ENCODE measurements at places on chromosomes 7 and 10. TPM values are rescaled to one million over a fixed set of nuclear protein-coding genes. Genes with fewer than 3 reads are reported as not detected.

- H3K4me3 ChIP-seq: no peak overlapping the region
- H3K4me1 ChIP-seq: no peaks in the 10 kb centered on the region
- no peak overlapping the region for H3K27ac ChIP-seq
- no peak for DNase-seq
- no peaks in the 10 kb centered on the region for H3K36me3 ChIP-seq
- H3K27me3 ChIP-seq: no peaks in the 10 kb centered on the region
Measured at GRCh38 chr10:62726142-62726541, 78.4 kb upstream of the ADO start.

DNA sequence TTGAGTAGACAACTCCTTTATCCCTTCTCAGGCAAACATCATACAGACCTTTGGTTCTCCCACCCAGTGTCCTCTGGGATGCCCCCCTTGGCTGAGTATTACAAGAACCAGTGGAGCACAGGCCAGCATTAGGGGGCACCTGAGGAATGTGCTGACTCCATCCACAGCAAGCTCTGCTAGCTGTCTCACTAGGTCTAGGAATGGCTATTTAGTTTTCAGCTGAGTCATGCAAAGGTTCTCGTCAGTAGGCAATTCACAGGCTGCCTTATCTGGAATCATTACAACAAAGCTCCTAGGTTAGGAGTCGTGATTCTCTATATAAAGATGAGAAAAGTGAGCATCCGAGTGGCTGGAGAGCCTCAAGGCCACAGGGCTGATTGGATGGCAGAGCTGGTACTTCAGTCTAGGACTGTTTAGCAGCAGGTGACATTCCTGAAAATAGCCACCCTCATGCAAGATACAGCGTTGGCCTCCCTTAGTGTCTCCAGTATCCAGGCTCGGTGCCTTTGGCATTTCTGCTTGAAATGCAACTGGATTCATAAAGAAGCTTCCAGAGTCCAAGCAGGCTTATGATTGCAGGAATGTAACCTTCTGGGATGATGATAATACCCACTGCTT lies 75.8 kb downstream of the CDCA7L start:
- H3K4me1 ChIP-seq: no peaks in the 10 kb centered on the region
- no peak overlapping the region for H3K4me3 ChIP-seq
- H3K27ac ChIP-seq: no peak overlapping the region
- H3K27me3 ChIP-seq: no peaks in the 10 kb centered on the region

DNA sequence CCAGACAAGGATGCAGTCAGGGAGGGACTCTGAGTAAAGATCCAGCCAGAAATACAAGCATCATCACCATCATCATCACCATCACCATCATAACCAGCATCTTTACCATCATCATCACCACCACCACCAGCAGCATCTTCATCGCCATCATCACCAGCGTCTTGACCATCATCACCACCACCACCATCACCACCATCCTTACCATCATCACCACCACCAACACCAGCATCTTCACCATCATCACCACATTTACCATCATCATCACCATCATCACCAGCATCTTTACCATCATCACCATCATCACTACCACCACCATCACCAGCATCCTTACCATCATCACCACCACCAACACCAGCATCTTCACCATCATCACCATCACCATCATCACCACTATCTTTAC lies 44.1 kb upstream of the CPXM2 start:
- no peaks in the 10 kb centered on the region for H3K27me3 ChIP-seq
- H3K36me3 ChIP-seq: no peaks in the 10 kb centered on the region
- no peaks in the 10 kb centered on the region for H3K4me1 ChIP-seq
- no peak overlapping the region for H3K27ac ChIP-seq
- no peak for DNase-seq

- H3K36me3 ChIP-seq: no peaks in the 10 kb centered on the region
- no peaks in the 10 kb centered on the region for H3K27me3 ChIP-seq
- H3K4me3 ChIP-seq: no peak overlapping the region
- no peak overlapping the region for H3K27ac ChIP-seq
- no peak for DNase-seq
Measured at GRCh38 chr7:65846008-65846570, 26.8 kb upstream of the VKORC1L1 start.

Gene ZNF680
- 50.3 TPM for total RNA-seq

DNA sequence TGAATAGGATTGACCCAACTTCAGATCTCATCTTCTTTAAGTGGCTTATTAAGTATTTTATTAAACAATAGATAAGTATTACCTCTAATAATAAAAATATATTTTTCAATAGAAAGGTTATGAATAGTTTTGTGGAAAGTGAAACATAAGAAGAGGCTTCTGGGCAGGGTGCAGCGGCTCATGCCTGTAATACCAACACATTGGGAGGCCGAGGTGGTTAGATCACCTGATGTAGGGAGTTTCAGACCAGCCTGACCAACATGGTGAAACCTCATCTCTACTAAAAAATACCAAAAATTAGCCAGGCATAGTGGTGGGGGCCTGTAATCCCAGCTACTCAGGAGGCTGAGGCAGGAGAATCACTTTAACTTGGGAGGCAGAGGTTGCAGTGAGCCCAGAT lies 26.5 kb downstream of the GPR85 start:
- H3K36me3 ChIP-seq: no peaks in the 10 kb centered on the region
- no peaks in the 10 kb centered on the region for H3K27me3 ChIP-seq
- DNase-seq: no peak
- H3K4me3 ChIP-seq: no peak overlapping the region

DNA sequence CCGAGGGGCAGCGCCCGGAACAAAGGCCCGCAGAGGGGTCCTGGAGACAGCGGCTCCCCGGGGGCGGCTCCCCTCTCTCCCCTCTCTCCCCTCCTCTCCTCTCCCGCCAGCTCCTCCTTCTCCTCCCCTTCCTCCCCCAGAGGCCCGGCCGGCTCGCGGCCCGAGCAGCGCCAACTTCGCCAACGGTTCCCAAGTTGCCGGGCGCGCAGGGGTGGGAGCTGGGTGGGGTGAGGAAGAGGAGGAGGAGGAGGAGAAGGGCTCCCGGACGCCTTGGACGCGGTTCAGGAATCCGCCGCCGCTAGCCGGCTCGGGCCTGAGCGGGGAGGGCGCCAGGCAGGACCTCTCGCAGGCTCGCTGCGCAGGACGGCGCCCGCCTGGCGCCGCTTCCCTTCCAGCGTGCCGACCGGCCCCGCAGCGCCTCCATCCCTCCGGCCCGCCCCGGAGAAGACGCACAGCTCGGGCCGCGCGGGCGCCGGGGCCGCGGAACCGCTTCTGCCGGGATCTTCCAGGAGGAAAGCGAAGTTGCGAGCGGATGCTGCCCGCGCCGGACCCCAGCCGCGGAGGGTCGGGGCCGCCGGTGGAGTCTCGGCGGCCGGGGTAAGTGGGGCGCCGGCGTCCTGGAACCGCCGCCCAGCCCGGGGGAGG lies at the start of gene CHST3:
Gene CHST3, plus strand, starts transcription at position 298 of the 645 bp plus-strand sequence. CDS start 41,448 bp downstream, outside the sequence.
- H3K4me3 ChIP-seq: peak within 1 kb of the TSS; percentile 79
- no peaks in the 10 kb centered on the region for H3K27me3 ChIP-seq
- no peaks in the 10 kb centered on the region for H3K36me3 ChIP-seq
- peak within 1 kb of the TSS; percentile 89 for H3K27ac ChIP-seq

DNA sequence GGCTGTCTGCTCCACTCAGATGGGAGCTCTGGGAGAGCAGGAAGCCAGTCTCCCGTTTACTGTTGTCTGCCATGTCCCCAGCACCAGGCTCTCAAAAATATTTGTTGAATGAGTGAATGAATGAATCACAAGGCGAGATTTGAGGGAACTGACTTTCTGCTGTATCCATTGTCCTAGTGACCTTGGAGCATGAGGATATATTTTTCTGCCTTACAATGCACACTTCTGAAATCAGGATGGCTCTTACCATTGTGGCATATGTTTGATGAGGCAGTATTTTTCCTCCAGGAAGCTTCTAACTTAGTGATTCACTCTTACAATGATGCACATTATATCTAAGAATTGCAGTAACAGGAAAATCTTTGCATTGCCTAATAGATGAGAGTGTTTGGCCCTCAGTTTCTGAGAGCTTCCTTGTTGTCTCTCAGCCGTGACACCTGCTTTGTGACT lies 136.4 kb downstream of the RPS24 start:
- H3K27ac ChIP-seq: no peak overlapping the region
- H3K27me3 ChIP-seq: no peaks in the 10 kb centered on the region
- no peaks in the 10 kb centered on the region for H3K4me1 ChIP-seq

- no peak overlapping the region for H3K27ac ChIP-seq
- no peaks in the 10 kb centered on the region for H3K36me3 ChIP-seq
- DNase-seq: no peak
- no peaks in the 10 kb centered on the region for H3K27me3 ChIP-seq
- no peaks in the 10 kb centered on the region for H3K4me1 ChIP-seq
- H3K4me3 ChIP-seq: no peak overlapping the region
Measured at GRCh38 chr7:89049043-89049442, 253.5 kb upstream of the TEX47 start.

GRCh38 chr10:111057006-111057405 lies 19.8 kb upstream of the ADRA2A start:
- H3K27ac ChIP-seq: no peak overlapping the region
- H3K36me3 ChIP-seq: no peaks in the 10 kb centered on the region
- H3K27me3 ChIP-seq: no peaks in the 10 kb centered on the region
- H3K4me1 ChIP-seq: no peaks in the 10 kb centered on the region
- no peak for DNase-seq

GRCh38 chr7:24828891-24829661 lies 71.8 kb upstream of the GSDME start:
- no peaks in the 10 kb centered on the region for H3K36me3 ChIP-seq
- H3K27me3 ChIP-seq: no peaks in the 10 kb centered on the region
- no peak overlapping the region for H3K4me3 ChIP-seq
- H3K4me1 ChIP-seq: peaks cover 9% of the 10 kb centered on the region

Gene SMKR1
- not detected for total RNA-seq

DNA sequence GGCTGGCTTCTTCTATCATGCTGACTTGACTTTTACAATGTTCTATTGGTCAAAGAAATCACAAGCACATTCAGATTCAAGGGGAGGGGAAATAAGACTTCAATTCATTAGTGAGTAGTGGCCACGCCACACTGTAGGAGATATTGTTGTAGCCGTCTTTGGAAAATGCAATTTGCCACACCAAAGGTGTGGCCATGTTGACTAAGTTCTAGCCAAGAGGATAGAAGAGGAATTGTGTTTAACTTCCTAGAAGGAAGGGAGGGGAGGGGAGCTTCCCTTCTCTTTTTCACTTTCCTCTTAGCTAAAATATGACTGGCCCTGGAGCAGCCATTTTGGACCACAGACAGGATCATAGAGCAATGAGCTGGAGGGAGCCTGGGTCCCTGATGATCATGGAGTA lies 3.4 kb upstream of the PRKAR2B start:
- H3K36me3 ChIP-seq: no peaks in the 10 kb centered on the region
- peaks cover 7% of the 10 kb centered on the region for H3K4me1 ChIP-seq
- no peak overlapping the region for H3K27ac ChIP-seq

Gene TAC1
- total RNA-seq: 2.8 TPM

GRCh38 chr7:94401428-94401814 lies 6.7 kb downstream of the COL1A2 start:
- no peaks in the 10 kb centered on the region for H3K4me1 ChIP-seq
- no peak overlapping the region for H3K4me3 ChIP-seq

Gene PLEKHS1
- 23.6 TPM for total RNA-seq

Gene FBXO24
- 0.59 TPM for total RNA-seq

- H3K4me3 ChIP-seq: no peak overlapping the region
- H3K4me1 ChIP-seq: no peaks in the 10 kb centered on the region
- H3K27ac ChIP-seq: no peak overlapping the region
- no peak for DNase-seq
Measured at GRCh38 chr7:98196706-98197605, 14.3 kb upstream of the BHLHA15 start.

Gene CYP3A5
- total RNA-seq: 25.9 TPM

Gene PNLIPRP3
- total RNA-seq: 2.4 TPM

Gene PILRA
- 4.3 TPM for total RNA-seq

Gene LIPF
- total RNA-seq: not detected

DNA sequence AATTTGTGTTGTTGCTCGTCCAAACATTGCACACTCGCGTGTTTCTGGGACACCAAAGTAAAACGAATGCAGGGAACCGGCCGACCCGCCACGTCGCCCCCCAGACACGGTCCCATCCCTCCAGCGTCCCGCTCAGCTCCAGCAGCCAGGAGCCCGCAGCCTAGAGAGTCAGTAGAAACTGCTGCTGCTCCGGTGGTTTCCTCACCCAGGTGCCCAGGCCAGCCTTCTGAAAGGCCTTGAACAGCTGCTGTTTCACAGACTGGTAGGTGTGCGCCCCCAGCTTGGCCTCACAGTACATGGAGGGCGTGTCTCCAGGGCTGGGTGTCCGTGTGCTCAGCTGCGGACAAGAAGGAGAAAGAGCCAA lies 126.8 kb downstream of the WDR37 start:
- H3K4me1 ChIP-seq: no peaks in the 10 kb centered on the region
- H3K27me3 ChIP-seq: no peaks in the 10 kb centered on the region
- no peak overlapping the region for H3K27ac ChIP-seq
- DNase-seq: no peak

DNA sequence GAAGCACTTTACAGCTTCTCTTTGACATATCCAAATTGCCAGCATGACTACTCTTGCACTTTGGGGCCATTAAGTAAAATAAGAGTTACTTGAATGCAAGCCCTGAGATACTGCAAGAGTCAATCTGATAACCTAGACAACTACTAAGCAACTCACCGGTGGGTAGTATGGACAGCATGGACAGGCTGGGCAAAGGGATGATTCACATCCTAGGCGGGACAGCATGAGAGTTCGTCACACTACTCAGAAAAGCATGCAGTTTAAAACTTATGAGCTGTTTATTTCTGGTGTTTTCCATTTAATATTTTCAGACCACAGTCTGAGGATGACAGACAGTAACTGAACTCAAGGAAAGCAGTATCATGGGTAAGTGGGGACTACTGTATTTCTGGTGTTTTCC lies 84.0 kb downstream of the ORC5 start:
- no peaks in the 10 kb centered on the region for H3K27me3 ChIP-seq
- no peaks in the 10 kb centered on the region for H3K36me3 ChIP-seq
- no peaks in the 10 kb centered on the region for H3K4me1 ChIP-seq
- no peak overlapping the region for H3K4me3 ChIP-seq

- H3K27ac ChIP-seq: no peak overlapping the region
- no peaks in the 10 kb centered on the region for H3K36me3 ChIP-seq
- DNase-seq: no peak
- H3K27me3 ChIP-seq: no peaks in the 10 kb centered on the region
- no peak overlapping the region for H3K4me3 ChIP-seq
Measured at GRCh38 chr7:17548014-17548653, 249.7 kb downstream of the AHR start.

Gene NKX1-2
- total RNA-seq: 0.73 TPM

GRCh38 chr10:90138844-90139243 lies 437.5 kb downstream of the KIF20B start:
- H3K27me3 ChIP-seq: no peaks in the 10 kb centered on the region
- H3K36me3 ChIP-seq: no peaks in the 10 kb centered on the region
- DNase-seq: no peak
- H3K4me1 ChIP-seq: no peaks in the 10 kb centered on the region
- H3K4me3 ChIP-seq: no peak overlapping the region

GRCh38 chr7:37336259-37336658 lies 112.4 kb downstream of the ELMO1 start:
- DNase-seq: no peak
- no peak overlapping the region for H3K4me3 ChIP-seq
- no peaks in the 10 kb centered on the region for H3K4me1 ChIP-seq
- H3K36me3 ChIP-seq: no peaks in the 10 kb centered on the region

DNA sequence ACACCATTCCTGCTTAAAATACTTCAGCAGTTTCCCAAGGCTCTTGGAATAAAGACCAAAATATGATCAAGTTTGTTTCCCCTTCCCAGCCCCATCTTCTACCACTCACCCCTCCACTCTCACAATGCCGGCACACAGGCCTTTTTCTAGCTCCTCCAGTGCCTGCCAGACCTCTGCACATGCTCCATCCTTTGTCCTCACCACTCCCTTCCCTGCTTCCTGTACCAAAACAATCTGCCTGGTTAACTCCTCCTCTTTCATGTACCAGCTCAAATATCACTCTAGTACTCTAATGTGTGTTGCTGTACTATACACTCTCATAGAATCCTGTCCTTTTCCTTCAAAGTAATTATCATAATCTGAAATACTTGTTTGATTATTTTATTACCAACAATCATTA lies 19.4 kb downstream of the SCRN1 start:
- no peak for DNase-seq
- no peaks in the 10 kb centered on the region for H3K36me3 ChIP-seq
- no peak overlapping the region for H3K27ac ChIP-seq
- H3K4me1 ChIP-seq: no peaks in the 10 kb centered on the region
- no peak overlapping the region for H3K4me3 ChIP-seq

Data from breast epithelium (tissue), 4 donors.